Smooth muscle cell of trachea (primary cell): ENCODE measurements at places on chromosomes 2 and 18. TPM values are rescaled to one million over a fixed set of nuclear protein-coding genes. Genes with fewer than 3 reads are reported as not detected.

TSHZ1 gene
- 4.8 and 5.8 TPM in 2 replicates for total RNA-seq

TTL gene
- total RNA-seq, result 35.1 and 37.7 TPM in 2 replicates

ESCO1 gene
- 8.4 and 14.8 TPM in 2 replicates for total RNA-seq

PTPN2 gene
- 20.3 and 25.7 TPM in 2 replicates for total RNA-seq

CYTIP gene
- total RNA-seq, result not detected in 2 replicates

TDRD15 gene
- total RNA-seq, result not detected in 2 replicates

MAP2 gene
- 9.4 and 12.8 TPM in 2 replicates for total RNA-seq

FHL2 gene
- total RNA-seq, result 52.7 and 81.5 TPM in 2 replicates

CROCC2 gene
- total RNA-seq, result 0.50 and 1.0 TPM in 2 replicates

RBFA gene
- 23.7 and 29.4 TPM in 2 replicates for total RNA-seq

TMEM18 gene
- total RNA-seq, result 8.9 and 32.7 TPM in 2 replicates

CD226 gene
- total RNA-seq, result 0.44 and 0.66 TPM in 2 replicates

SLC35F5 gene
- 144 and 206 TPM in 2 replicates for total RNA-seq

APOB gene
- under 0.01 TPM in 1 of 2 replicates, not detected in the other for total RNA-seq

ZNG1B gene
- total RNA-seq, result 19.7 and 33.0 TPM in 2 replicates

LYG1 gene
- total RNA-seq, result 0.17 and 0.73 TPM in 2 replicates

SATB2 gene
- 11.3 and 20.2 TPM in 2 replicates for total RNA-seq

GKN1 gene
- not detected in 2 replicates for total RNA-seq

REEP1 gene
- 0.15 TPM in 1 of 2 replicates, not detected in the other for total RNA-seq

SUMO1 gene
- 103 and 168 TPM in 2 replicates for total RNA-seq

PREB gene
- 33.7 and 40.2 TPM in 2 replicates for total RNA-seq

DSG3 gene
- under 0.01 TPM in 2 replicates for total RNA-seq

CDH19 gene
- not detected in 2 replicates for total RNA-seq

PCARE gene
- not detected in 2 replicates for total RNA-seq

ANKRD53 gene
- total RNA-seq, result 0.83 and 1.3 TPM in 2 replicates

ZNF892 gene
- total RNA-seq, result 6.3 and 7.9 TPM in 2 replicates

FAHD2B gene
- total RNA-seq, result 6.5 and 8.3 TPM in 2 replicates

ALPP gene
- under 0.01 TPM in 1 of 2 replicates, not detected in the other for total RNA-seq

HRH4 gene
- total RNA-seq, result under 0.01 TPM in 2 replicates

SNORC gene
- 0.29 and 1.7 TPM in 2 replicates for total RNA-seq

CRYBA2 gene
- not detected in 2 replicates for total RNA-seq

MSTN gene
- total RNA-seq, result 0.17 and 0.29 TPM in 2 replicates

SMYD1 gene
- total RNA-seq, result not detected in 2 replicates

FKBP7 gene
- total RNA-seq, result 49.8 and 49.9 TPM in 2 replicates

SCN3A gene
- 0.50 and 1.3 TPM in 2 replicates for total RNA-seq

ALLC gene
- total RNA-seq, result not detected in 2 replicates

FSHR gene
- not detected in 2 replicates for total RNA-seq

NLRC4 gene
- total RNA-seq, result not detected in 2 replicates

DOK6 gene
- total RNA-seq, result 1.5 and 5.6 TPM in 2 replicates
